ENCODE measurements at places on chromosomes 11 and 22. TPM values are rescaled to one million over a fixed set of nuclear protein-coding genes. Genes with fewer than 3 reads are reported as not detected.

Gene IGLL1
- total RNA-seq, result not detected

Gene TESMIN
- 8.7 TPM for total RNA-seq

Gene OR51M1
- total RNA-seq, result not detected

DNA sequence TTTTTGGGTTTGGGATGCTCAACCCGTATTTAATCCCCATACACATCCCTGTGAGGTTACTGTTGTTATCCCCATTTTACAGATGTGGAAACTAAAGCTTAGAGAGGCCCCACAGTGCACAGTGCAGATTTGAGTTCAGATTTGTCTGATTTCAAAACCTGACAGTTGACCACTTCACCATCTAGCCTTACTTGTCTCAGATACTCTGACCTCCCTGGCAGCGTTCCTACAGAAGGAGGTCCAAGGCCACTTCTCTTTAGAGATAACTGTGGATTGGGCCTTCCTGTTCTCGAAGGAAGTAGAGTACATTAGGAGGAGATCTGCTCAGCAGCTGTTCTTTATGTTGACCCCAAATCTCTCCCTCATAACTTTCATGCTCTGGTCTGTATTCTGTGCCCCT is 46.7 kb upstream of the CTTN start:
- no peak for DNase-seq

- DNase-seq, result no peak
These were observed 8.7 kb downstream of the APOL5 start for GRCh38 chr22:35726398-35726797.

DNA sequence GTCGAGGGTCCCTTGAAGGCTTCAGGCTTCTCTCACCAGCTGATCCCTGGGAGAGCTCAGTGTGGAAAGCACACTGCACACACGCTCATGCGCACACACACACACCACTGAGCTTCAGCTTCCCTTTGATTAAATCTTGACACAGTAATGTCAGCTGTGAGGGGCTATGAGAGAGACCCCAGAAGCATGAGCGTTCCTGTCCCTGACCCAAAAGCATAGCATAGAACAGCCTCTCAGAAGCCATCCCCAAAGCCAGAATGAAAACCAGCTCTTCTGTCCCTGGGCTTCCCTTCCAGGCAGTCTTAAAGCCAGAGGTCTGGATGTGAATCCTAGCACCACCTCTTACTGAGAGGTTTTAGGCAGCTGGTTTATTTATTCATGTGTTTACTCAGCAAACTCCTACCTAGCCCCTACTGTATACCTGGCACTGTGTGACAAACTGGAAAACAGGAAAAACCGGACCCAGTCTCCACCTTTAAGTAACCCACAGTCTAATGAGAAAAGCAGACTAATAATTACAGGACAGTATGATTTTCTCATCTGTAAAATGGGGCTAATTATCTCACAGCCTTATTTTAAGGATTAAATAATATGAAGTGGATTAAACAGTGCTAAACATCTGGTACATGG is 15.9 kb downstream of the GALNT18 start:
- no peak for DNase-seq

- no peak for DNase-seq
These were observed 87.0 kb downstream of the C11orf87 start for GRCh38 chr11:109508943-109509342.

Data from kidney (tissue), 22 donors.